HFFc6 (cell line): ENCODE measurements at places on chromosomes 11 and 22.

GRCh38 chr11:102799681-102800340 lies 1.9 kb upstream of the MMP1 start:
- no peak for DNase-seq

DNA sequence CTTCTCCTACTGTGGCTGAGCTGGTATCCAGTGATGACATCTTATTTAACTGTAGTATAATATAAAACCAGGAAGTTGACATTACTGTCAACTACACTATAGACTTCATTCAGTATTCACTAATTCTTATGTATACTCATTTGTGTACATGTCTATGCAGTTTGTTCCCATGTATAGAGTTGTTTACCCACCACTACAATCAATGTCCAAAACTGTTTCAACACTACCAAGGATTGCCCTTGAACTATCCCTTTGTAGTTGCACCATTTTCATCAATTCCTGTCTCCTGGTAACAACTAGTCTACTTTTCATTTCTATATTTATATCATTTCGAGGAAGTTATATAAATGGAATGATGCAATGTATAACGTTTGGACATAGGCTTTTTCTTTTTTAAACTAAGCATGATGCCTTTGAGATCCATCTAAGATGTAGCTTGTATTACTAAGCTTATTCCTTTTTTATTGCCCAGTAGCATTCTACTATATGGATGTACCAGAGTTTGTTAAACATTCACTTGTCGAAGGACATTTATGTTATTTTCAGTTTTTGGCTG lies 39.2 kb downstream of the TMEM135 start:
- DNase-seq: no peak

DNA sequence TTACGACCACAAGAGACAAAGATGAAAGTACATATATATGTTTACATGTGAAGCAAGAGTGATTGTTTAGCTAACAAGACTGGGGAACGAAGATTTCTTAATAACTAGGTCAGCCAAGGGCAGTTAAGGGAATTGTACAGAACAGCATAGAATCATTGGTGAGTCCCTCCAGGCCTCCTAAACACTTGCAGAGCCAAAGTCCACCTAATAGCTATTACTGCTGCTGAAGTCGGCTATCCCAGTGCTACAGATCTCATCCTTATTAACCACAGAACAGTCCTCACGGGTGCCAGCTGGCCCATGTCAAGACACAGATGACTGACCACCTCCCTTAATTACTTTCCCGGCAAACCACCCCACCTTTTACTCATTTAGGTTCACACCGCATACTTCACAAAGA lies 68.5 kb upstream of the OPCML start:
- no peak for DNase-seq

DNA sequence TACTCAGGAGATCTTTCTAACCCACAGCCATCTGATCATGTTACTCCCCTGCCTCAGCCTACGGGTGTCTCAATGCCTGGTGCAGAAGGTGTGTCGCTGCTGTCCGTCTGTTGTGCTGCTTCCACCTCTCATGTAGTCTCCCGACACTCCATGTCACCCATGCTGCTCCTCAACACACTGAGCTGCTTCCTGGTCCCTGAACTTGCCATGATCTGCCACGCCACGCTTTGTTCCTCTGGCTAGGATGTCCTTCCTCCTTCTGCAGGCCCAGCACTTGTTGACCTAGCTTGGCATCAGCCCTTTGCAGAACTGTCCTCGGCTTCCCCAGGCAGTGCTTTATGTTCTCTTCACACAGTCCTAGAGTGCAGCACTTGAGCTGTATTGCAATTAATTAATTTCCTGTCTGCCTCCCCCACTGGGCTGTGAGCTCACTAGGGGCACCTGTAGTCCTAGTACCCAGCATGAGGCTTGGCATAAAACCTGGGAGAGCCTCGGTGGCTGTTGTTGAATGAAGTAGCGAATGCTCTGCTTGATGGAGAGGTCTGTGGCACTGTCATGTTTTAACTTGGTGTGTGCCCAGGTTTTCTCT lies 9.5 kb downstream of the GTPBP1 start:
- DNase-seq: no peak

DNA sequence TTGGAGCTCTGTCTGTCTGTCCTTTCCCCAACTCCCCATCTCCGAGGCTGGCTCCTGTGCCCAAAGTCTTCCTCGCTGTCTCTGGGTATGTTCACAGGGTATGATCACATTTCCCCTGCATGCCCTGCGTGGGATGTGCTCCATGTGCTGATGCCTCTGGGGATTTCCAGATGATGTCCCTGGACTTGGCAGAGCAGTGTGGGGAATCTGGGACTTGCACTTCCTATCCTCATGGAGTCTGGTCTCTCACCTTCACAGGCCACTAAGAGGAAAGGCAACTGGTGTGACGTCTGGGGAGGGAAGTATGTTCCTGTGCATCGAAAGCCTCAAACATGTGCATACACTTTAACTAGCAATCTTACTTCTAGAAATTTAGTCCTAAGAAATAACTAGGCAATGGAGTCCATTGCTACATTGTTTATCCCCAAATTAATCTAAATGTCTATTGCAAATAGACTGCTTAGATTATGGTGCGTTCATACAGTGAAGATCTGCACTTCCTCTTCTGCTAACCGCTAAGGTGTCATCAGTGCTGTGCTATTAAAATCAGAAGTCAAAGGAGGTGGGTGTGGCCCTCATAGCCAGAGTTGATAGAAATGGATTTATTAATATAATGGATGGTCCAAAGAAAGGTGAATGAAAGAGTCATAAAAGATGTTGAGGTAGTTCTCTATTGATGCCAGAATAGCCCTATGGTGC lies 20.8 kb downstream of the TIMP3 start:
- no peak for DNase-seq

- DNase-seq: no peak
Observed at GRCh38 chr11:272195-272930, 5.8 kb upstream of the NLRP6 start.

DNA sequence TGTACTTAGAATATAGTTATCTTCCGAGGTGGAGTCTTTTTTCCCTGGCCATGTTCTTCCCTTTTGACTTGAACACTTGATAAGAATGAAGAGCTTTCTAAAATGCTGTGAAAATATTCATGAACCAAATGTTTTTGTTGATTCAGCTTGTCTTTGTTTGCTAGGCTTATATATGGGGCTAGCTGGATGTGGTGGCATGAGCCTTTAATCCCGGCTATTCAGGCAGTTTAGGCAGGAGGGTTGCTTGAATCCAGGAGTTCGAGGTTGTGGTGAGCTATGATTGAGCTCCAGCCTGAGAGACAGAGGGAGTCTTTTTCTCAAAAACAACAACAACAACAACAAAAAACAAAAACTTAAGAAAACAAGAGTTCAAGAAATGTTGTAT lies 23.1 kb downstream of the CBL start:
- DNase-seq: no peak

DNA sequence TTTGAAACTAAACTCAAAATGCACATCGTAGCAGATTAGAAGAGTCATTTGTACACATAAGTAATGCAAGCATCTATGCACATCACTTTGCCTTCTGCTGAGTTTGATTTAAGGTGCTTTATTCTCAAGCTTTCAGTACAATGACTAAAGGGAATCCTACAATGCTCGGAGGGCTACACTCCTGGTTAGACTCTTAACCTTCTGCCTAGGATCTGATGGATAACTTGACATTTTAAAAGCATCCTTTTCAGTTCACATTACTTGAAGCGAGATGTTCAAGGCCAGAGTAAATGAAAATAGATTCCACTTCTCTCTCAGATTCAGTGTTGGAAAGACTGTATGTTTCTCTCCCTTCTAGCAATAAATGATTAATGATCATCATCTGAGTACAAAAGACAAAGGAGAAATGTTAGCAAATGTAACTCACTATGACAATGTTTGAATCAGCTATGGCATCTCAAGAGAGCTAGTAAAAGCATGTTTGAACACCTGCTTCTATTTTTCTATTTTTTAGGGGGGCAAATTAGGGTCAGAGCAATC lies 259.2 kb upstream of the ANO3 start:
- no peak for DNase-seq

DNA sequence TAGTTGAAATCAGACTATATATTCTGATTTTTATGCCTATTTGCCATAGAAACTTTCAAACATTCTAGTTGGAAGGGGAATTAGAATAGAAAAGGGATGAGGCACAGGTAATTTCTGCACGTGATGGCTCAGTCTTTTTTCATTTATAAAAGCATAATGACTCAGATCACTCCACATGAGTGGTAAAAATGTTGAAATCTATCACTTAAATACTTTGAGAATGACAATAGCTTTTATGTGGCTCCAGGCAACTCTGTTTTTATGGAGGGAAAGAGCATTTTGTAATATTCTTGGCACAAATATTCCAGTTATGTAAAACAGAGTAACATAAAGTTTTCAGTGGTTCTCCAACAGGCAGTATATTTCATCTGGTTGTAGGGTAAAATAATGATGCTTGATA lies 5.9 kb upstream of the MMP3 start:
- peak; percentile 72 for DNase-seq

- DNase-seq: no peak
Observed at GRCh38 chr11:15750535-15751308, 605.6 kb downstream of the SOX6 start.

DNA sequence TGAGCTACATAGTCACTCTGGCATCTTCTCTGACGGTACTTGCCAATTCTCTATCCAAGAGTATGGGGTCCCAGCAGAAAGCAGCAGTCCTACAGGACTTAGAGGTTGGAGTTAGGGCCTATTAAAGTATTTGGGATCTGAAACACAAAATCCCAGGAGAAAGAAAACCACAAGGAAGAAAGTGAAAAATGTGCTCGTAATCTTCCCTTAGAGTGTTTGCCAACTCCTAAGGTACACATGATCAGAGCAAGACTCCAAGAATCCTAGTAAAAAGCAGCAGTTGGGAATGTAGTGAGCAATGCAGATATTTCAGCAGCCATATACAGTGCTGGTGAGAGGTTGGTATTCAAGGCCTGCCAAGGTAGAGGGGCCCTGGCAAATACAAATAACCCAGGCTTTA lies 71.6 kb downstream of the EXT2 start:
- no peak for DNase-seq

DNA sequence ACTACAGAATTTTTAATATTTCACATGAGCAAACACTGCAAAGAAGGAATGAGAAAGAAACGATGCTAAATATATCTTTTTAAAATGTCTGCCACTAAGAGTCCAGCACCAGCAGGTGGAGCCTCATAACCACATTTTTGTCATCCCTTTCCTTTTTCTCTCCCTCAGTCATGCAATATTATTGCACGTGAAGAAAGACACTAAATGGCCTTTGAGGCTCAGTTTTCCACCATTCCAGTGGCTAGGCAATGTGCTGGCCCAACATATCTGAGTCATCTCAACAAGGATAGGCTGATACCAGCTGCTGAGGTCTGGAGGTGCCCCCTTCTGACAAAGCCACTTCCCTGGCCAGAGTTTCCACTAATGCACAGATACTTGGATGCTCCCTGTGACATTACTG lies 1.8 kb downstream of the ALKBH8 start:
- DNase-seq: peak; percentile 68

DNA sequence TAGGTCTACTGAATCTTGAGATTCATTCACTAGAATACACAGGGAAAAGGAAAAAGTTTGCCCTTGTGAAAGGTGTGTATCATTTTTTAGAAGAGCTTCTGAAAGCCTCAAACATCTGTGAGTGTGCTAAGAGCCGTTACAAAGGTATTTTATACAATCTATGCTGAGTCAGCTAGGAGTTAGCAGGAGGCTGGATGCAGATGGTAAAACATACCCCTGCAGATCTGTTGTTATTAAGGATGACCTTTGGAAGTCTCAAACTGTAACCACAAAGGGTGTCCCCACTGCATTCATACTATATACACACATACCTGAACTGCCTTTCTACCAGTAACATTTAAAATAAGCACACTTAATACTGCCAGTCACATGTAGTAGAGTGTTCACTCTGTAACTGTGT lies 8.4 kb upstream of the C11orf91 start:
- no peak for DNase-seq

- DNase-seq: no peak
Observed at GRCh38 chr11:27282806-27283205, 80.2 kb downstream of the CCDC34 start.

- DNase-seq: no peak
Observed at GRCh38 chr22:23384923-23385677, 195.0 kb downstream of the IGLL1 start.

DNA sequence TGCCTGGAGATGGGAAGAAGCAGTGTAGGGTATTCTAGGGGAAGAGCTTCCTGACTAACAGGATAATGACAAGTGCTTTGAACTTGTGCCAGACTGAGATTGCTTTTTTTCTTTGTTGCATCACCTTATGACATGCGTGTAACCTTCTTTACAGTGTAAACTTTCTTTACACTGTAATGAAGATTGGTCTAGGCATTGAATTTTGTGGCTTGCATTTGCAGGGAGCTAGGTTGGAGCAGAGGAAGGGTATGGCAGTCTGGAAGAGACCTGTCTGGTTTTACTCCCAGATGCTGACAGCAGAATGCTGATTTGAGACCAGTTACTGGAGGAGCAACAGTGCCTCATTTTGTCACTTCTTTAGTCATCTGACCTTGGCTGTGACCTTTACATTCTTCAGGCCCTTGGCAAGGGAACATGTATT lies 5.6 kb downstream of the DDB2 start:
- peak; percentile 69 for DNase-seq

DNA sequence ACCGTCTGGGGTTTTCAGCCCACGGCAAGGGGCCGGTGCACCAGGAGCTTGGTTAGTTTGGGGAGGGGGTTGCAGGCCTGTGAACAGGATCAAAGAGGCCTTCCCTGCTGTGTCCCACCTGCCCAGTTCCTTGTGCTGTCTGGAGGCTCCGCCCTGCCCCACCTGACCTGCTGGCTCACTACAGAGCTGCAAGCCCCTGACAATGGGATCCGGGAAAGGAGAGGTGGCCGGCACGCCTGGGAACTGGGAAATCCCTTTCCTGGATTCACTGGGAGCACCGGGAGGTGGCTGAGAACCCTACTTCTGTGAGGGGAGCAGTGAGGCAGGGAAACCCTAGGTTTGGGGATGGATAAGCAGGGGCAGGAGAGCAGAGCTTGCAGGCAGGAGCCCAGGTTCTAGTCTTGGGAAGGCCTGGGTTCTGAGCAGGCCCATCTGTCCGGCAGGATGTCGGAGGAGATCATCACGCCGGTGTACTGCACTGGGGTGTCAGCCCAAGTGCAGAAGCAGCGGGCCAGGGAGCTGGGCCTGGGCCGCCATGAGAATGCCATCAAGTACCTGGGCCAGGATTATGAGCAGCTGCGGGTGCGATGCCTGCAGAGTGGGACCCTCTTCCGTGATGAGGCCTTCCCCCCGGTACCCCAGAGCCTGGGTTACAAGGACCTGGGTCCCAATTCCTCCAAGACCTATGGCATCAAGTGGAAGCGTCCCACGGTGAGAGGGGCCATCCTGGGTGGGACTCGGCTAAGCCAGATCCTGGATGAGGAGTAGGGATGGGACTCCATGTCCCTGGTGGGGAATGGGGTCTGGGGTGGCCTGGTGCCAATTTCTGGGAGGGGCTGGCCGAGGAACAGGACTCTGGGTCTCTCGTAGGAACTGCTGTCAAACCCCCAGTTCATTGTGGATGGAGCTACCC lies 786 bp downstream of the CAPN1 start:
- DNase-seq: peak; percentile 8

DNA sequence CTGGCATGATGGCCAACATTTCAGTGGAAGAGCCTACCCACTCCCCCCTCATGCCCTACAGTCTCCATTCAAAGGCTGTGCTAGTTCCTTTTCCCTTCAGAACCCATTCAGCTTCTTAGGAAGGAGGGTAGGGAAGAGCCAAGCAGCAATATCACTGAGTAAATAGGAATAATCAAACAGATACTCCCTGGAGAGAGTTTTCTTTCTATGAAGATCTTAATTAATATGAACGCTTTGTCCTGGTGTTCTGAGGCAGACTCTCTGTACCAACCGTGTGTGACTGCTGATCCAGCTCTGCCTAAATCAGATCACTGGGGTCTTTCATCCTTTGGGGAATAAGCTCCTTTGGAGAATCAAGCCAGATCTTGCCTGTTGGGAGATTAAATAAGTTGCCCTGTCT lies 75.2 kb upstream of the NNMT start:
- no peak for DNase-seq

- DNase-seq: no peak
Observed at GRCh38 chr11:2702771-2703362, 3.1 kb upstream of the KCNQ1OT1 start.
